Muscle of back (tissue), 13 donors: ENCODE measurements at places on chromosomes 12 and 14. TPM values are rescaled to one million over a fixed set of nuclear protein-coding genes. Genes with fewer than 3 reads are reported as not detected.
A peak's percentile ranks its signal among the peaks of the same experiment; 100 is the strongest.

Gene GUCY2C
- 0.22 TPM for polyA plus RNA-seq

Gene PRB4
- polyA plus RNA-seq: not detected

Gene ALKBH1
- polyA plus RNA-seq: 10.7 TPM

Gene SLC25A47
- polyA plus RNA-seq: 0.14 TPM

Gene AGAP2
- 6.3 TPM for polyA plus RNA-seq

Gene BCL7A
- polyA plus RNA-seq: 17.5 TPM

Gene CISTR
- polyA plus RNA-seq: not detected

Gene CLEC7A
- 4.2 TPM for polyA plus RNA-seq

Gene PLD4
- 8.7 TPM for polyA plus RNA-seq

DNA sequence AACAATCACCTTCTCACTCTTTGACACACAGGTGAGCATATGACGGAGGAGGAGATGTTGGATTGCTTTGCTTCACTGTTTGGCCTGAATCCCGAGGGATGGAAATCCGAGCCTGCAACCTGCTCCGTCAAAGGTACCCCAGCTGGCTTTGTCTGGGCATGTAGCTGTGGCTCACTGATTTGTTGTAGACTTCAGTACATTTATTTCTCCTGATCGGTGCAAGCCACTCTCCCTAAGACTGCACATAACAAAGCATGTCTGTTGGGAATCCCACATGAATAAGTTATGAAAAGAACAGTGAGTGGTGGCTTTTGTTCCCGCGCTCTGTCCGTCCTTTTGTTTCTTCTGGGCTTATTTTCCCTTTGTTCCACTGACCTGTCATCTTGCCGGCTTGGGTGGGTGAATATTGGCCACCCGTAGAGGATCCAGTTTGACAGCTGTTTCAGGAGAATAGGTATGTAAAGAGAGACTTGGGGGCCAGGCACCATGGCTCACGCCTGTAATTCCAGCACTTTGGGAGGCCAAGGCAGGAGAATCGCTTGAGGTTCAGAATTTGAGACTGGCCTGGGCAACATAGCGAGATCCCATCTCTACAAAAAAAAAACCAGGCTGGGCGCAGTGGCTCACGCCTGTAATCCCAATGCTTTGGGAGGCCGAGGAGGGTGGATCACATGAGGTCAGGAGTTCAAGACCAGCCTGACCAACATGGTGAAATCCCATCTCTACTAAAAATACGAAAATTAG lies 20.0 kb upstream of the BCL7A start:
- DNase-seq: no peak

DNA sequence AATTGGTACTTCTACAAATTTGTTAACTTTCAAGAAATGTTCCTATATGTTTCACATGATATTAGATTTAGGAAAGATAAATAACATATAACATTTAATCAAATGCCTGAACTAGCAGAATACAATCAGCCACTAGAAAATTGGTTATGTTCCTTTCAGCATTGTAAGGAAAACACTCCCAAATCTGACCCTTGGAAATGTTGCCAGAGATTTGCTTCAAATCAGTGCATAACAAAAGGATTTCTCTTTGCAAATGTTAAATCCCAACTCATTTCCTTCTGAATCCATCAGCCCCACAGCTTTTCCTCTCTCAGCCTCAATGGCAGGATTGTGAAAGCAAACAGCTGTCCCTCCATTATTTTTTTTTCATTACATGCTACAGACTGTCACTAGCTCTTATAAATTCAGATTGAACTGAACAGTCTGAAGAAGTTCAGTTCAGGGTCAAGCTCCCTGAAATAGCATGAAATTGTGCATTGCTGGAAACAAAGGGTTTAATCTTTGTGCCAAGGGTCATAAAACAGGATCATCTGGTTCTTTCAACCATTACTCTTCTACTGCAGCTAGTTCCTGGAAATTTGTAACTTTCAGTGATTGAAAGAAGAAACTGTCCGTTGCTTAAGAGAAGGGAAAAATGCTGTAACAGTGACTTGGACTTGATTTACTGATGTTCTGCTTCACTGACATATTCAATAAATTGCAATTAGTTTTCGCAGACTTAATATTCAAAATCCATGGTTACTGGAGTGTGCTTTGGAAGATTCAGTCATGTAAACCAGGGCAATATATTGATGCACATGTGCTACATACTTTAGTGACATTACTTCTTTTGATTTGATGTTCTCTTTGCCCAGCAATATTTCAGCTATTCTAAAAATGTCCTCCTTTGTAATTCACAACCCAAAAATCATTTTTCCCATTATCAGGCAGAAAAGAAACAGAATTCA lies 246.4 kb downstream of the RPL10L start:
- peak; percentile 22 for DNase-seq

- peak; percentile 89 for DNase-seq
Observed at GRCh38 chr12:8890313-8891085, 23.8 kb upstream of the PHC1 start.

DNA sequence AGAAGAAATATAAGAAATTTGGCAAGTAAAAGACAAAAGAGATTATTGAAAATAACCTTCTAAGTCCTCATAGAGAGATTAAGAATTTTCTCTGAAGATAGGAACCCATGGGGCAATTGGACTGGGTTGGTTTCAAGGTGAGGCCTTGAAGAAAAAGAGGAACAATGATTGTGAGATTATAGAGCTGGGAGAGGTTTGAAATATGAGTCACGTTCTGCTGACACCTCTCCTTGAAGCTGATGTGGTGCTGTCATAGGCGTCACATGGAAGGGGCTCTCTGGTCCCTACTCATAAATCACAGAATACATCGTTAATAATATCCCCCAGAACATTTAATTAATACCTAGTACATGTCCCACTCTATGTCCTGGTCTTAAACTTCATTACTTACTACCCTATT lies 227.6 kb upstream of the PDE3A start:
- DNase-seq: no peak

DNA sequence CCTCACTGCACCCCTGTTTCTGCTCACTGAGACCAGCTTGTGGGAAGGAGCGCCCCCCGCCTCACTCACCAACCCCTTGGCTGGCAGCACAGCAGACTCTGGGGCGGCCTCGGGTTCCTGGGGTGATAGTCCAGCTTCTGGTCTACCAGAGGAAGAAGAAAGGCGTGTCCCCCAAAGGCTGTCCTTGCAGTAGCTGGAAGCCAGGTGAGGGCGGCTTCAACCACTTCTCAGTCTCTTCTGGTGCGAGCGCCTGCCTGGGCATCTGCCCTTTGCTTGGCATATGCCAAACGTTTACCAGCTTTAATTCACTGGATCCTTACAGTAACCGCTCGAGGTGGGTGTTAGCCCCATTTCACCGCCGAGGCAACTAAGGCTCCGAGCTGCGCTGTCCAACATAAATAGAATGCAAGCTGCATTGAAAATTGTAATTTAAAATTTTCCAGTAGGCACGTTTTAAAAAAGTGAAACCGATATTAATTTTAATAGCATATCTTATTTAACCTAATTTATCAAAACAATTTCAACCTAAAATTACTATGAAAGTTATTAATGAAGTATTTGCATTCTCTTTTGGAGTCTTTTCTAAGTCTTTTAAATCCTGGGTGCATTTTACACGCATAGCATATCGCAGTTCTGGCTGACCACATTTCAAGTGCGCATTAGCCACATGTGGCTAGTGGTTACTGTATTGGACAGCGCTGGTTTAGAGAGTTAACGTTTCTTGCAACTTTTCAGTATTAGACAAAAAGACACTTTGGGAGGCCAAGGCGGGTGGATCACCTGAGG lies 872 bp downstream of the FAM177A1 start:
- no peak for DNase-seq

DNA sequence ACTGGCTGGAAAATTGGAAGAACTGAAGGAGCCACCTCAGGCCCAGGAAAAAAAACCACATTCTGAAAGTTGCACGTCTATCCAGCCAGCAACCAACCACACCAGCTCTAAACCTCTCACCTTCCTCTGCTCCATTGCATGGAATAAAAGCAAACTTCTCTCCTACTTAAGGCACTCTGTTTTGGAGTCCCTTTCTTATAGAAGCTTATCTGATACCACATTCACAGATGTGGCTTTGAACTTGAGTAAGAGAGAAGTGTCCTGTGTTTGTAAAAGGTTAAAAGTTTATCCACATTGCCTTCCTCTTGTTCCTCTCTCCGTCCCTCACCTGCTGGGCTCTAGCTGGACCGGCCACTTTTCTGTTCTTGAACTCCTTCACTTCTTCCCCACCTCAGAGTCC lies 99.6 kb upstream of the PLXNC1 start:
- DNase-seq: no peak

- no peak for DNase-seq
Observed at GRCh38 chr12:123958876-123959275, 13.8 kb downstream of the CCDC92 start.

- DNase-seq: no peak
Observed at GRCh38 chr14:98925354-98926040, 346.5 kb downstream of the BCL11B start.

DNA sequence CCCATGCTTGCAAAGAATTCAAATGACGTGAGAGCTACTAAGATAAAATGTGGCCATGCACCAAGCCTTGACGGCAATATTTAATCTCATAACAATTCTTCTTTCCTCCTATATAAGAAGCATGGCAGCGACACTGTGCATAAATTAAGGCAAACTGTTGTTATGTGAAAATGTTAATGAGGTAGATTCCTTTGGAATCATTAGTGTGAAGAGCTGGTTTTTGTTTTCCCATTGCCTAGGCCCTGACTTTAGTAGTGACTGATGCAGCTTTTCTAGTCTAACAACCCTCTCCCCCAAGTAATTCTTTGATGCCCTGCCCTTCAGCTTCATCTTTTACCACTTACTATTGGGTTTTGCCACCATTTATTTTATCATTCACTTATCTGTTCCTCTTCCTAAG lies 10.6 kb upstream of the PSEN1 start:
- DNase-seq: no peak

DNA sequence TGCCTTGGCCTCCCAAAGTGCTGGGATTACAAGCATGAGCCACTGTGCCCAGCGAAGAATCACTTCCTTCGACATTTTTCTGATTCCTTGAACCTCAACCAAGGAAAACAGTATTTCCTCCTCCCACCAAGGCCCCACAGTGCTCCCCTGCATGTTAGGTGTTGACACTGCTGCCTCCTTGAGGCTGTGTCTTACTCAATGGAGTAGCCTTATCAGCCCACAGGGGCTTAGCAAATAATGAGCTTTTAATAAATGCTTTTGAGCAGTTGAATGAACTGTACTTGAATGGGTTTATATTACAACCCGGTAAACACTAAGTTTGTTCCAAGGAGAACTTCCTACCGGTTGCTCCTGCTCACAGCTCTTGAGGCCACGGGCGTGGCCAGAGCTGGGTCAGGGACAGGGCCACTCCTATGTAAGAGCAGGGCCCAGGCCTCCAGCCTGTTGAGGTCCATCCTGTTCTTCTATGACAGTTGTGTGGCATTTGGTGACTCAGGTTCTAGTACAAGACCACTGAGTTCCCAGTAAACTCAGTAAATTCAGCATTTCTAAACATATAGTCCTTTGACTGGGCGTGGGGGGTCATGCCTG lies 36.8 kb upstream of the TUBA1A start:
- DNase-seq: peak; percentile 11

DNA sequence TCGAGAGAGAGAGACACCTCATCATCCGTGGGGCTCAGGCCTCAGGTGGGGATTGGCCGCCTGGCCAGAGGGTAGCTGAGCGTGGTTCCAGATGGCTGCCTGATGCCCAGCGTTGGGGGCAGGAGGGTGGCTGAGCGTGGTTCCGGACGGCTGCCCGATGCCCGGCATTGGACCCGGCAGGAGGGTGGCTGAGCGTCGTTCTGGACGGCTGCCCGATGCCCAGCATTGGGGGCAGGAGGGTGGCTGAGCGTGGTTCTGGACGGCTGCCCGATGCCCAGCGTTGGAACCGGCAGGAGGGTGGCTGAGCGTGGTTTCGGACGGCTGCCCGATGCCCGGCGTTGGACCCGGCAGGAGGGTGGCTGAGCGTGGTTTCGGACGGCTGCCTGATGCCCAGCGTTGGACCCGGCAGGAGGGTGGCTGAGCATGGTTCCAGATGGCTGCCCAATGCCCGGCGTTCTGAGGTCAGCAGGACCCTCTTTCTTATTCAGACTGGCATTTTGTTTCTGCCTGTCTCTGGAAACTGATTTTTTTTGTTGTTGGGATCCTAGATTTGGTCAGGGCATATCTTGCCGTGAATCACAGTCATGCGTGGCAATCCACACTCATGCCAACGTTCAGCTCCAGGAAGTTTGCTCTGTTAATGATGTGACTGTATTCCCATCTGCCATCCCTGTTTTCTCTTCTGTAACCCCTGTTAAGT lies 40.7 kb downstream of the GALNT9 start:
- DNase-seq: no peak

DNA sequence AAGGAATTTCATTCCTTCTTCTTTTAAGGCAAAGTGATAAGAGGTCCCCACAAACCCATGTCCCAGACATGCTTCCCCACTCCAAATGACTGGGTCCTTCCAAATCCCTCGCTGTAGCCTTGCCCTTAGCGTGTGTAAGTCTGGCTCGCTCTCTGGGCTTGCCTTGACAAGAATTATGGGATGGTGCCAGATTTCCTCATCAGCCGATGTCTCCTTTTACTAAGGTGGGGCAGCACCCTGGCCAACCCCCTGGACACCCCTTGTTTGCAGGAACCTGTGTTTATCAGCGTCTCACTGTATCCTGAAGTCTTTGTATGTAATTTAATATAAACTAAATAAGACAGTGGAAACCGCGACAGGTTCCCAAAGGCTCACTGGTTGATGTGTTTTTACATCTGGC lies 493.3 kb downstream of the EGLN3 start:
- no peak for DNase-seq

GRCh38 chr14:101808020-101808641 lies 46.6 kb downstream of the PPP2R5C start:
- DNase-seq: no peak

- DNase-seq: no peak
Observed at GRCh38 chr12:30585877-30586276, 109.8 kb downstream of the IPO8 start.

GRCh38 chr14:29652571-29652970 lies 275.1 kb downstream of the PRKD1 start:
- peak; percentile 14 for DNase-seq
